ENCODE measurements at places on chromosomes 5 and 9.

DNA sequence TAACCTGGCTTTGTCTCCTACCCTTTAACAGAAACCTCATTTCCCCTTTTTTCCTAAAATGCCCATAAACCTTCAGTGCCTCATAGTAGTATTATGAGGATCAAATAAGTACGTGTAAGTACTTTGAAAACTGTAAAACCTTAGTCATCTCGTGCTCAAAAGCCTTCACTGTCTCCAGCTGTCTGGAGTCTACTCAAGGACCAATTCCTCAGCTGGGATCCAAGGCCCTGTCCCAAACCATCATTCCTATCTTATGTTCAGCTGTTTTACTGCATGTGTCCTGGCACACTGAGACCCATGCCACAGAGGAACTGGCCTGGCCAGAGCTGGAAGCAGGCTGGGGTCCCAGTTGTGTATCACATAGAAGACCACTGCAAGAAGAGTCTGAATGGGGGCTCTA lies 15.9 kb downstream of the ADAMTSL1 start:
- DNase-seq, result no peak

- no peak for DNase-seq
Measured at GRCh38 chr9:135134268-135135022, 47.0 kb downstream of the OLFM1 start.

- no peak for DNase-seq
Measured at GRCh38 chr9:129838707-129839259, 3.5 kb downstream of the USP20 start.

DNA sequence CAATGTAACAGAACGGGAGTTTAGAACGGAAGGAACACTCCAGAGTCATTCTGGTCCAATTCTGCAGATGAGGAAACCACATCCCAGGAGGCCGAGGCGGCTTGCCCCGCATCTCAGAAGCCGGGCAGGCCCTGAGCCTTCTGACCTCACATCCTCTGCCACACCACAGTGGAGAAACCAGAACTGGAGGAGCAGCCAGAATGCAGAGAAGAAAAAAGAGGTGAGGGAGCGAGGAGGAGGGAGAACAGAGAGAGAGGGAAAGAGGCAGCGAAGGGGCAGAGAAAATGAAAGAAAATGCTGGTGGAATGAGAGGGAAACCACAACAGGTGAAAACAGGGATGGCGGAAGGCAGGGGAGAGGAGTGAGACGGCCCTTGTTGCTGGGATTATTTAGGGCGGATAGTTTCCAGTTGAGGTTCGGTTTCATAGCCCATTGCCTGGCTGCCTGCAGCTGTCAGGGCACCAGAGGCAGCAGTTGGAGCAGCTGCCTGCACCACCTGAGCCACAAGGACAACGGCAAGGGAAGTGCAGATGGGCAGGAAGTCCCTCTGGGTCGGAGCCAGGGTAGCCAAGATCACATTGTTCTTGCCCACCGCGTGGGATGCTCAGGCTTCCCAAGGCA lies at the start of gene HMHB1:
Gene HMHB1 (plus strand): TSS at position 77 of the 621 bp plus-strand sequence.
- no peak for DNase-seq

DNA sequence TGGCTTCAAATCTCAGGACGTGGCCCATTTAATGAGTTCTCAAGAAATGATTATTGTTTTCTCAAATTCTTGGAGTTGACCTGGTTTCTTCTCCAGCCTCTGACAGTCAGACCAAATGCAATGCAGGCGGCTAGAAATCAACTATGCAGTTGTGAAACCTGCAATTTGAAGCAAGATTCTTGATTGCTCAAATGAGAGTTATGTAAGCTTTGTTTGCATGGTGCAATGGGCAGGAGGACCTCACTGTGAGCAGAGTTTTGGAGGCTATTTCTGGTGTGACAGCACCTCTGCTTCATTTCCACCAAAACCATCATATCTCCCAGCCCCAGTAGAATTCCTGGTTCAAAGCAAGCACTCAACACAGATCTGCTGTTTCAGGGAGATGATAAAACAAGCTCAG lies 500.0 kb upstream of the KLF4 start:
- DNase-seq, result peak; percentile 19

All from CD4-positive, alpha-beta T cell treated with Interleukin-15 for 1 hour (primary cell).